ENCODE measurements at places on chromosomes 12 and 14.

DNA sequence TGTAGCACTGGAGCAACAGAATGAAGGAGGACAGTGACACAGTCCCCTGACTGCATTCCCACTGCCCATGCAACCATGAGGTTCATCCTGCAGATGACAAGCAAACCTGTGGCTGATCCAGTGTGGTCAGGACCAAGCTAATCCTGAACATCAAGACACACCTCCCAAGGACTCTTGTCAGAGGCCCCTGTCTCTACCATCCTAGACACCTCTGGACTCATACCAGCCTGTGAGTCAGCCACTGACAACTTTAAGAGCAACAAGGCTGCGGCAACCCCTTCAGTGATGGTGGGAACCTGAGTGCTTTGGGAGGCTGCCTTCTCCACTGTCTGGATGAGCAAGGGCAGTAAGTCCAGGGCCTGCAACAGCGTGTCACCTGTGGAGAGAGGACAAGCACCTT, 24.6 kb downstream of the GCN1 start:
- no peak for DNase-seq

DNA sequence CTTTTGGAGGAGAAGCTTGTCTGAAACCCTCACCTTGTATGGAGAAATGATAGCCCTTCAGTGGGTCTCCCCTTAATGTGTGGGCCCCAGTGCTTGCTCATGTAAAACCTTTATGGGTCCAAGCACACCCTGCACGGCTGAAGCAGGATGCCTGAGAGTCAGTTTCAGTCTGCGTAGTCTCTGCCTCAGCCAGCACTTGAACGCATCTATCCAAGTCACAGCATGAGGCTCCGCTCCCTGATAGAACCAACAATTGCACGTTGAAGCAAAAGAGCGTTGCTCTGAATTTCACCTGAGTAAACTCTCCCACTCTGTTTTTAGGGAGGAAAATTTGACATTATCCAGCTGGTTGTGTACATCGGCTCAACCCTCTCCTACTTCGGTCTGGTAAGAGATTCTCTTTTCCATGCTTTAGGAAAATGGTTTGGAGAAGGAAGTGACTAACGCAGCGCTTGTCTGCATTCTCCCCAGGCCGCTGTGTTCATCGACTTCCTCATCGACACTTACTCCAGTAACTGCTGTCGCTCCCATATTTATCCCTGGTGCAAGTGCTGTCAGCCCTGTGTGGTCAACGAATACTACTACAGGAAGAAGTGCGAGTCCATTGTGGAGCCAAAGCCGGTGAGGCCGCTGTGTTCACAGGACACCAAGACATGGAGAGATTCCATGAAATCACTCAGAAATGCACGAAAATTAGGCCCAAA, 33.0 kb upstream of the P2RX4 start:
- no peak for DNase-seq

DNA sequence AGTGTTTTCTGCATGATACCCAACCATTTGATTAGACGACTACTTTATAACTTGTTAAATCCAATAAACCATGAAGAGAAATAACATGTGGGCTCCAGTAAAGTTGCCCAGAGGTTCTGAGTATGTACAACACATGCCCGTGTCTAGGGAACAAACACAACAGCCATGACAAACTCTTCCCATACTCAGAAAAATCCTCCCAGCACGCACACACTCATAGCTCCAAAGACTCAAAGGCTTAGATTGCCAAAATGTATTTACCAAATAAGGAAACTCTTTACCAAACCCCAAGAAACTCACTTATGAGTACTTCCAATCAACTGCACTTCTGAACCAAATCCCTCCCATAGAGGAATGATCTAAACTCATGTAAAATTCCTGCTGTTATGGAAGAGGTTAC, 17.3 kb downstream of the SART3 start:
- DNase-seq: no peak

- DNase-seq: no peak
Measured at GRCh38 chr14:69101331-69101826, 51.5 kb downstream of the DCAF5 start.

DNA sequence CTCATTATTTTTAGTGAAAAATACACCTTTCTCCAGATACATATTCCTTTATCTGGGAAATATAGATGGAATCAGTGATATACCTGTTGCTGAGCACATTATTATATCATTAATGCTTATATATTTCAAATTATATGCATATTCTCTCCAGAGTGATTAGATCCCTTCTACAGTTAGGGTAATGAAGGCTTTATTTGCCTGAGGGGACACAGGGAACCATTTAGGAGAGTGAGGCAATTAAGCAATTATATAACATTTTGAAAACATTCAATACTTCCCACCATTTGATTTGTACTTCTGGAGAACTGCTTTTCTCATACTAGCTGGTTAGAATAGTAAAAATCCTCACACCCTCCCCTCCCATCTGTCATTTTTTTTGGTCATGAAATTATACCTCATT, 212.8 kb upstream of the NOVA1 start:
- no peak for DNase-seq

Data from caudate nucleus (tissue), 63 donors.